ENCODE measurements at places on chromosomes 3 and 15. TPM values are rescaled to one million over a fixed set of nuclear protein-coding genes. Genes with fewer than 3 reads are reported as not detected.

Gene PODXL2
- polyA plus RNA-seq = 1.8 TPM

GRCh38 chr15:71629781-71630474 lies 180.4 kb upstream of the NR2E3 start:
- H3K27ac ChIP-seq = no peak overlapping the region
- no peaks in the 10 kb centered on the region for H3K4me1 ChIP-seq
- no peak overlapping the region for H3K4me3 ChIP-seq
- DNase-seq = no peak
- peaks cover 29% of the 10 kb centered on the region for H3K27me3 ChIP-seq

DNA sequence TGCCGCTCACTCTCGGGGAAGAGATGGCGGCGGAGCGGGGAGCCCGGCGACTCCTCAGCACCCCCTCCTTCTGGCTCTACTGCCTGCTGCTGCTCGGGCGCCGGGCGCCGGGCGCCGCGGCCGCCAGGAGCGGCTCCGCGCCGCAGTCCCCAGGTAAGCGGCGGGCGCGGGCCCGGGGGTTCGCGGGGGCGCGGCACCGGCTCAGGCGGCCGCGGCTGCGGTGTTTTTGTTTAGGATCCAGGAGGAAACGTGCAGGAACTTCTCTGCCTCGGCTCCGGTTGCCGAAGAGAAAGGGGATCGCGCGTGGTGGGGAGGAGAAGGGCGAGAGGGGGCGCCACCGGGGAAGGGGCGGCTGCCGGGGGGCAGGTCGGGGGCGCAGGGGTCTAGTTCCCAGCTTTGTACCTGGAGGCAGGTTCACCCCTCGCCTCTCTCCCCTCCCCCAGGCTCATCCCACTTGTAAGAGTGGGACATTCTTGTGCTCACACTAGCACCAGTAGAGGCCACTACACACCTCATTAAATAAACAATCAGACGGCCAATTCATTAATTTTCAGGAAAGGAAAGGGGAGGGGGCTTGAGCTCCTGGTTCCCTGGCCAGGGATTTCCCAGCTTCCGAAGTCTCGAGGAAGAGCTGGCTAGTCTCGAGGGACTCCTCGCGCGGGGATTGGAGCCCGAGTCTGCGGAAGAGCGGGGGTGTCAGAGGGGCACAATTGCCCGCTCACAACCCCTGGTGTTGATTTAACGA lies 562 bp downstream of the NEO1 start:
- no peak overlapping the region for H3K27ac ChIP-seq
- no peaks in the 10 kb centered on the region for H3K36me3 ChIP-seq
- DNase-seq = peak; percentile 5
- H3K4me3 ChIP-seq = peak overlapping the region; percentile 80

DNA sequence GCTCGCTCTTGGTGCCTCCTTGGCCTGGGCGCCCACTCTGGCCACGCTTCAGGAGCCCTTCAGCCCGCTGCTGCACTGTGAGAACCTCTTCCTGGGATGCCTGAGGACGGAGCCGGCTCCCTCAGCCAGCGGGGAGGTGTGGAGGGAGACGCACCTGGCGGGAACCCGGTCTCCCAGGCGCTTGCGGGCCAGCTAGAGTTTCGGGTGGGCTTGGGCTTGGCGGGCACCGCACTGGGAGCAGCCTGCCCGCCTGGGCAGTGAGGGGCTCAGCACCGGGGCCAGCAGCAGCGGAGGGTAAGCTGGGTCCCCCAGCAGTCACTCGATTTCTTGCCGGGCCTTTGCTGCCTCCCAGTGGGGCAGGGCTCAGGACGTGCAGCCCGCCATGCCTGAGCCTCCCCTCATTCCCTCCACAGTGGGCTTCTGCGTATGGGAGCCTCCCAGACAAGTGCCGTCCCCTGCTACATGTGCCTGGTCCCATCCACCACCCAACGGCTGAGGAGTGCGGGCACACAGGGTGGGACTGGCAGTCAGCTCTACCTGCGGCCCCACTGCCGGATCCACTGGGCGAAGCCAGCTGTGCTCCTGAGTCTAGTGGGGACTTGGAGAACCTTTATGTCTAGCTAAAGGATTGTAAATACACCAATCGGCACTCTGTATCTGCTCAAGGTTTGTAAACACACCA lies 708.7 kb downstream of the VGLL3 start:
- DNase-seq = no peak
- no peaks in the 10 kb centered on the region for H3K27me3 ChIP-seq
- H3K4me3 ChIP-seq = no peak overlapping the region
- H3K4me1 ChIP-seq = no peaks in the 10 kb centered on the region
- H3K36me3 ChIP-seq = no peaks in the 10 kb centered on the region

DNA sequence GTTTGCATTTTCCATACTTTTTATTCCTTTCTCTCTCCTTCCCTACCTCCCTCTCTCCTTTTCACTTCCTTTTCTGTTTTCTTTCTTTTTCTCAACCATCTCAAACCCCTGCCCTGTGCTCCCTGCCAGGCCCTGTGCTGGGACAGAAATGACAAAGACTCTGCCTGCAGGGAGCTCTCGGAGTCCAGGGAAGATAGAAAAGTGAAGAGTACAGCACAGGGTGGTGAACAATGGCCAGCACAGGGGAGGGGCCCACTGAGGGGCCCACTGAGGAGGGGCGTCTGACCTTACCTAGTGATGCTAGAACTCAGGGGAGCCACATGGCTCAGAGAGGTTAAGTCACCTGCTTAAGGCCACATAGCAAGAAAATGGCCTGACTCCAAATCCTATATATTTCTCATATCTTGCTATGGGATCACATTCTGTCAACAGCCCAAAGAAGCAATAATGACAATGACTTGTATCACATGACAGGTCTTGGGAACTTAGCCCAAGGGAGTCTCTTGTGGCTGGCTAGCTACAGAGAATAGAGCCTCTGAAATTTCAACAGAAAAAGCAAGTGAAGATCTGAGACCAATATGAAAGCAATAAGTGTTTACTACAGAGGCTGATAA lies 44.3 kb upstream of the ATP2B2 start:
- no peak overlapping the region for H3K27ac ChIP-seq
- no peak for DNase-seq
- peaks cover 4% of the 10 kb centered on the region for H3K4me1 ChIP-seq
- no peaks in the 10 kb centered on the region for H3K36me3 ChIP-seq
- H3K27me3 ChIP-seq = peaks cover 11% of the 10 kb centered on the region

- H3K36me3 ChIP-seq = no peaks in the 10 kb centered on the region
- no peaks in the 10 kb centered on the region for H3K4me1 ChIP-seq
- no peak overlapping the region for H3K4me3 ChIP-seq
Measured at GRCh38 chr15:39205506-39206371, 375.1 kb upstream of the THBS1 start.

GRCh38 chr15:99669250-99669649 lies 64.0 kb downstream of the LYSMD4 start:
- H3K27ac ChIP-seq = no peak overlapping the region
- no peak overlapping the region for H3K4me3 ChIP-seq
- H3K27me3 ChIP-seq = no peaks in the 10 kb centered on the region
- peaks cover 31% of the 10 kb centered on the region for H3K36me3 ChIP-seq
- DNase-seq = no peak
- peaks cover 2% of the 10 kb centered on the region for H3K4me1 ChIP-seq
